ENCODE measurements at places on chromosomes 6 and 20. TPM values are rescaled to one million over a fixed set of nuclear protein-coding genes. Genes with fewer than 3 reads are reported as not detected.

DAAM2 gene
- 8.8 TPM for total RNA-seq

EYA4 gene
- 3.3 TPM for total RNA-seq

TXLNB gene
- total RNA-seq: 0.54 TPM

GMEB2 gene
- total RNA-seq: 14.9 TPM

ENPP4 gene
- total RNA-seq: 4.1 TPM

GNMT gene
- total RNA-seq: 4.3 TPM

BEND6 gene
- total RNA-seq: not detected

FAM217A gene
- not detected for total RNA-seq

ZGPAT gene
- 48.9 TPM for total RNA-seq

ESR1 gene
- not detected for total RNA-seq

TP53TG5 gene
- not detected for total RNA-seq

DNA sequence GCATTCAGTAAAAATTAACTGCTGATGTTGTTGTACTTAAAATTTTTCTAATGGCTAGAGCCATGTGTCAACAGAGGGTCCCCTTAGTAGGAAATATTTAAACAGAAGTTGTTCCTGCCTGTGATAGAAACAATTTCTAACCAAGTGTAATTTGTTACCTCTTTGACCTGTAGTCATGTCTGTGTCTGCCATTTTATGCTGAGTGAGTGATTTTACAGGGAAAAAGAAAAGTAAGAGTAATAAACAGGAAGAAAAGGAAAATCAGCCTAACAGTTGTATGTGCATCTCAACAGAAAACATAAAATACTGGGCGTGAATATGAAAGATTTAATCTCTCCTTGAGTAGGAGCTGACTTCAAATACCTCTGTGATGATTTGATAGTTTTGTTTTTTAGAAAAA is 172.0 kb downstream of the FARS2 start:
- DNase-seq: no peak

DNA sequence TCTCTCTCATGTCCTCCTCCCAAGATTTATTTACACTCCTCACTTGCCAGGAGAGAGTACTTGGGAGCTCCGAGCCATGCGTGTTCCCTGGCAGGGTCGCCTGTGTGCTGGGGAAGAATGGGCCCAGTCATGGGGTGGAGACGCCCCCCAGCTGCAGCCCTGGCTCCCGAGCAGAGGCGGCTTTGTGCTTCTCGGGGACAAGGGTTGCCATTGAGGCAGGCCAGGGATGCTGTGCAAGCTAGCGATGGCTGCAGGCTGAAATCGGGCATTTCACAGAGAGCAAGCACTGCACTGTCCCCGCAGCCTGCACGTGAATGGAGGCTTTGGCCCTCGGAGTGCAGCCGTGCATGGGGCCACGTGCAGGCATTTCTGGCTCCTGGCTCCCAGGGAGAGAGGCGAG is 23.8 kb downstream of the PHACTR3 start:
- no peak for DNase-seq

DNA sequence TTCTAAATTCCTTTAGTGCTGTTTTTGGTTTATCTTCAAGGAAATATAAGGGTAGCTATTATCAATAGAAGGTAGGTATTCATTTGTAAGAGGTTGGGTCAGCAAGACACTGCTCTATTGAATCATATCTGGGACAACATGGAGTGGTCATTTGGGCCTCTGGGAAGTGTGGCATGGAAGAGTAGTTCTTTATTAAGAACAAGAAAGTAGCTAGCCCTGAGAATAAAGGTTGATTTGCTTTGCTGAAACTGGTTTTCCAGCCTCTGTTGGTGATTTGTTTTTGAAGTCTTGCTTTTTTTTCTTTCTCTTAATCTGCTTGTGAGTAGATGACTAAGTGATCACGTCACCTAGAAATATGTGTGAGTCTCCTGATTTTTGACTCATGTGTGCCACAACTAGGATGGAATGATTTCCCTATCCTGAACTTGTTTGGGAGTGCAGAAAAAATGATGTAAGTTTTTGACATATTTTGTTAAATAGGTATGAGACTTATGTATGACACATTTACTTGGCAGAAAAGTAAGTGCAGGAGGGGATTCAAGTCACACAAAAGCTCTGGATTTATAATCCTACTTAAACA is 381.8 kb downstream of the CENPW start:
- no peak for DNase-seq

- DNase-seq: no peak
These were observed 161.0 kb upstream of the SGK1 start for GRCh38 chr6:134478764-134479399.

DNA sequence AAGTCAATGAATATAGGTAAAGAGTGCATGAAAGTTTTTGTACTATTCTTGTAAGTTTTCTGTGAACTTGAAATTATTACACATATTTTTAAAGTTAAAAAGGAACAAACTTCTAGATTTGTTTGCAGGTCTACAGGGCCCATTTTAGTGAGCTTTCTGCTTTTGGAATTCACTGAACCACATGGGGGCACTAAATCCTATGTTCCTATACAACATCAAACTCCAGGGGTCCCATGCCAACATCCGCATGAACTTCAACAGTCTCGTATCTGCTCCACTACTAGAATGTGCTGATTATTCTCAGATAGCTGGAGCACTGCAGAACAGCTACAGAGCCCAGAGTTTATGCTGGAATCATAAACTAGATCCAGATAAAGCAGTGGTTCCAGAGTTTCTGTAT is 347.9 kb upstream of the SPTLC3 start:
- no peak for DNase-seq

GRCh38 chr20:21266191-21266536 is 37.0 kb upstream of the XRN2 start:
- no peak for DNase-seq

GRCh38 chr6:87658516-87658915 is 43.5 kb downstream of the AKIRIN2 start:
- DNase-seq: no peak

GRCh38 chr6:8686077-8686476 is 250.7 kb upstream of the SLC35B3 start:
- DNase-seq: no peak

GRCh38 chr20:64000906-64001305 is 20.0 kb downstream of the PRPF6 start:
- DNase-seq: no peak

DNA sequence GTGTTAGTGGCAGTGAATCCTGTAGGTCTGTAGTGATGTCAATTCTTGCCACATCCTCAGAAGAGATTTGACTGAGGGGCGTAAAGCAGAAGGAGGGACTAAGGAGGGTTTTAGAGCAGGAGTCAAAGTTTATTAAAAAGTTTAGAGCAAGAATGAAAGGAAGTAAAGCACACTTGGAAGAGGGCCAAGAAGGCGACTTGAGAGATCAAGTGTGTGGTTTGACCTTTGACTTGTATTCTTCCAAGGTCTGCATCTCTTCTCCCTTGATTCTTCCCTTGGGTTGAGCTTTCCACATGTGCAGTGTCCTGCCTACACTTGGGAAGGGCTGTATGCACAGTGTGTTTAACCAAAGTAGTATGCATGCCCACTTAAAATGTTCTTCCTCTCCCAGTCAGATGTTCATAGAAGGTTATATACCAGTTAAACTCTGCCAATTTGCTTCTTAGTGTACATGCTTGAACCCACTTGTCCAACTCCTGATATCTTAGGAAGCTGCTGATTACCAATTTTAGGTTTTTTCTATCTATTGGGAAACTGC is 627.6 kb downstream of the MMUT start:
- no peak for DNase-seq

GRCh38 chr20:11200423-11200822 is 526.6 kb upstream of the JAG1 start:
- no peak for DNase-seq

DNA sequence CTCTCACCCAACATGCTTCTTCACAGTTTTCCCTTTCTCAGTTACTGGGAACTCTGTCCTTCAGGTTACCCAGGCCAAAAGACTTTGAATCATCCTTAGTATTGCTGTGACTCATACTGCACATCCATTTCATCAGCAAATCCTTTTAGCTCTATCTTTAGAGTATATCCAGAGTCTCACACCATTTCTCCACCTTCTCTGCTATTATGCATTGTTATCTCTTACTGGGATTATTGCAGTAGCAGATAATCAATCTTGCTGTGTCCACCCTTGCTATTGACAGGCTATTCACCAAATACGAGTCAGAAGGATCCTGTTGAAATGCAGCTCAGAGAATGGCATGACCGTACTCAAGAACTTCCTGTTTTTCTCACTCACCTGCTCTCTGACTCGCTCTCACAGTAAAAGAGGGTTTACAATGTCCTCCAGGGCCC is 57.3 kb downstream of the BCKDHB start:
- no peak for DNase-seq

GRCh38 chr20:51656726-51657260 is 111.4 kb downstream of the ATP9A start:
- DNase-seq: no peak

DNA sequence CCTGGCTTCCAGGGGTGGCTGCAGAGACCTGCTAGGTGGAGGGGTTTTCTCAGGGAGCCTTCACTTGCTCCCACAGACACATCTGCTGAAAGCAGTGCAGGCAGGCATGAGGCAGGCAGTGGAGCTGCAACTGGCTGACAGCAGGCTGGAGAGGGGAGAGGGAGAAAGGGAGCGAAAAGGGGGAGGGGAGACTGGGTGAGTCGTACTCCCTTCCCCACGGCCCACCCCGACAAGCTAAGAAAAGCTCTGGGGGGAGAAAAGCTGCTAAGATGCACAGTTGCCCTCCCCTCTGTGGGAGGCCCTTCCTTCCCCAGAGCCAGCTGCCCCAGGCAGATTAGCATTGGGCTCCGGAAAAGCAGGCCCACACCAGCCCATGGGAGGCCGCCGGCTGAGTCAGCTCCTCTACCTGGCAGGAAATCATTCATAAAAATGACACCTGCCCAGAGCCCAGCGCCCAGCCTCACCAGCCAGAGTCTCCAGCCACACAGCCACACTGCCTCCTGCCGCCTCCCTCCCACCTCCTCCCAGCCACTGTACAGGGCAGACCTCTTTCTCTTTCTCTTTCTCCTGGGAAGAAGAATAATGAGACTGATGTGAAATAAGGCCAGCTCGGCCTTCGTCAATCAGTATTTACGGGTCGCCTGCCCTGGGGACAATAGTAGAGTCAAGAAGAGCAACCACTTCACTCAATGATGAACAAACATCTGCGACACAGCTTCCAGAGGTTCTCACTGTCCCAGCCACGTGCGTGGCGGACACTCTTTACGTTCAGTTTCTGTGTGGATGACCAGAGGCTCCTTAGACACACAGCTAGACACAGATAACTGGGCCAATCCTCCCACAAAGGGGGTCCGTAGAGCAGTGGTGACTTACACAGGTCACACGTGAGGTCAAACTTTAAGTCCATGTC is 7.7 kb upstream of the C20orf203 start:
- DNase-seq: no peak

DNA sequence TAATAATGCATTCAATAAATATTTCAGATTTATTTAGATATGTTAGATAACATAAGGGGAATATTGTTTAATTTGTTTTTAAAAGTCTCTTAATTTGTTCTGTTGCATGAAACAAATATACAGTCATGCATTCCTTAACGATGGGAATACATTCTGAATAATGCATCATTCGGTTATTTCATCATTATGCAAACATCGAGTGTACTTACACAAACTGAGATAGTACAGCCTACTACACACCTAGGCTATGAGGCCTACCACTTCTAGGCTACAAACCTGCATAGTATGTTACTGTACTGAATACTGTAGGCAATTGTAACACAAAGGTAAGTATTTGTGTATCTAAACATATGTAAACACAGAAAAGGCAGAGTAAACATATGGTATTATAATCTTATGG is 118.7 kb downstream of the EPHA7 start:
- no peak for DNase-seq

DNA sequence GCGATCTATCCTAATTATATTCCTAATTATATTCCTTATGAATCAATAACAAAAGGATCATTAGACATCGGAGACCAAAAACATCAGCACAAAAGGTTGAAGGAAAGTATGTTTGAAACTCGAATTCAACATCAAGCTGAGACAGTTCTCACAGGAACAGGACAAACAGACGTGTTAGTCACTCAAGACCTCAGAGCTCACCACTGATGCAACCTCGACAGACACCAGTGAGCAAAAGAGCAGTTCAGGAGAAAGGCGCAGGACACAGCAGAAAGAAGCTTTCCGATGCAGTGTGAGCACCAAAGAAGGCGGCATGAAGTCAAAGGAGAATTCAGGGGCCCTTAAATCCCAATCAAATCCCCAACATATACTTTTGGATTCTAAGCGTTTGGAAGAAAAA is 6.3 kb upstream of the RAMACL start:
- no peak for DNase-seq

GRCh38 chr6:63525186-63525878 is 46.9 kb upstream of the LOC128125822 start:
- no peak for DNase-seq

DNA sequence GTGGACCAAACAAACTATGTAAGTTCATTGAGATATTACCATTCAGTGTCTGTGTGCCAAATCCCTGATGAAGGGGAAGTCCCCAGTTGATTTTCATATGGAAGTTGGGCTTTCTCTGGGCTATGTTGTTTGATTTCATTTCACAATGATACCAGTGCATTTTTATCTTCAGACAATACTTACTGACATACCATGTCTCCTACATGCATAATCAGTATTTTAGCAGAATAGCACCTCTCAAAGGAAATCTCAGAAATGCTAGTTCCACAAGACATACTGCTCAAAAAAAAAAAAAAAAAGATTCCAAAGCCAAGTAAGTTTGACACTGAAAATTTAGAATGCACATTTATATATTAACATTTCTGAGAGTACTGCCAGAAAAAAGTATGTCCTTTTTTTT is 168.8 kb upstream of the RNF217 start:
- no peak for DNase-seq

GRCh38 chr20:52410731-52411234 is 219.2 kb upstream of the ZFP64 start:
- DNase-seq: no peak

DNA sequence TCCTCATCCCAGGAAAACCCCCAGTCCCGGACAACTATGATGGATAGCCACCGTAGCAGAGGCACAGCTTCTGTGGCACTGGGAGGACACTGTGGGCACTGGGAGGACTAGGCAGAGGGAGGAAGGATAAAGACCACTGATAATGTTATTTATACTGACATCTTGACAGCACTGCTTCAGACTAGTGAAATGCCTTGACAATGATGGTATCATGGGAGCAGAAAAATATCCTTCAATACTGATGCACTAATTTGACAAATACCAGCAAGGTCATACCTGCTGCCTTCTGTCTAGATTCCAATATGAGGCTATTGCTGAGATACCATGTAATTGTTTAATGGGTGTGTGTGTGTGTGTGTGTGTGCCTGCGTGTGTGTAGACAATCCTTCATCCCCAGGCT is 148.6 kb downstream of the PHACTR1 start:
- DNase-seq: no peak

DNA sequence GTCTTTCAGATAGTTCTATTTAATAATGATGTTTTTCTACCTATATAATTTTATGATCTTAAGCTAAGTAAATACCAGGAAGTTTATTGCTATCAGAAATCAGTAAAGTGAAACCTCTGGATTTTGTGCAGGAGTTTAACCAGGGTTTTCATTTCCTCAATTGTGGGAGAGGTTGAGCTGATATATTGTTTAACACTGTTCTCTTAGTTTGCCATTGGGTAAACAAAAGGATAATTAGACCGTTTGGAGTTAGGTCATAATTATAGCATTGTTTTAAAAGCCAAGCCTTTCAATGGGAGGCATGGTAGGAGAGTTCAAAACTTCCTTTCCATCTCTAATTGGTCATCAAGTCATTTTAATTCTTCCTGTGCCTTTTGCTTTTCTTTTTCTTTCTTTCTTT is 58.7 kb downstream of the STXBP5 start:
- DNase-seq: no peak

- no peak for DNase-seq
These were observed 328.8 kb downstream of the PHF3 start for GRCh38 chr6:63964366-63964765.

- DNase-seq: no peak
These were observed 24.5 kb downstream of the BCAS4 start for GRCh38 chr20:50819349-50819748.

Measured in Peyer's patch (tissue), 4 donors.